A549 treated with dexamethasone at 1 μM for 4 hours (cell line): ENCODE measurements at places on chromosomes 2 and 18. TPM values are rescaled to one million over a fixed set of nuclear protein-coding genes. Genes with fewer than 3 reads are reported as not detected.

The DSC3 gene
- 1.4 to 2.0 TPM (median 1.7 TPM) in 5 replicates for total RNA-seq

The BMP10 gene
- not detected in 5 replicates for total RNA-seq

The CFLAR gene
- total RNA-seq, result 87.4 to 118 TPM (median 99.9 TPM) in 5 replicates

The ELP2 gene
- 29.2 to 38.2 TPM (median 32.1 TPM) in 5 replicates for total RNA-seq

The ABCB11 gene
- 0.02 to 0.08 TPM (median 0.06 TPM) in 5 replicates for total RNA-seq
